Stimulated activated CD4-positive, alpha-beta T cell treated with anti-CD3 and anti-CD28 coated beads, Interleukin-4, amount 100 ng/mL, for 4 hours (primary cell): ENCODE measurements at places on chromosomes 1 and 21.

- no peak for DNase-seq
Observed at GRCh38 chr1:203628201-203629015, 1.8 kb downstream of the ATP2B4 start.

DNA sequence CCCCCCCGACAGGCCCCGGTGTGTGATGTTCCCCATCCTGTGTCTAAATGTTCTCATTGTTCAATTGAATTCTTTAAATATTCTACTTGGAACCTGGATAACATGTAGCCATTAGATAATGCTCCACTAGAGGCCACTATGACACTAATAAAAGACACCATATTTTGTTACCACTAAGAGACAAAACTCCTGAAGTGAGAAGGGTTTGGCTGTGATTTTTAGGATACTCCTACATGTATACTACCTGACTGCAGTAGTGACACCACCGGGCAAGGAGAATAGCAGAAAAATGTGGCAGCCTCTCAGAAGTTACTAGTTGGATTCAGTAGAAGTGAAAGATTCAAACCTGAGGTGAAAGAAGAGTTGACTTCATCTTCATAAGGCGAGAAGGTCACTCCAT, 36.0 kb downstream of the F5 start:
- DNase-seq: no peak

GRCh38 chr1:211566431-211567025, 12.4 kb downstream of the SLC30A1 start:
- no peak for DNase-seq

- DNase-seq: no peak
Observed at GRCh38 chr1:220680085-220680687, 10.0 kb upstream of the C1orf115 start.

DNA sequence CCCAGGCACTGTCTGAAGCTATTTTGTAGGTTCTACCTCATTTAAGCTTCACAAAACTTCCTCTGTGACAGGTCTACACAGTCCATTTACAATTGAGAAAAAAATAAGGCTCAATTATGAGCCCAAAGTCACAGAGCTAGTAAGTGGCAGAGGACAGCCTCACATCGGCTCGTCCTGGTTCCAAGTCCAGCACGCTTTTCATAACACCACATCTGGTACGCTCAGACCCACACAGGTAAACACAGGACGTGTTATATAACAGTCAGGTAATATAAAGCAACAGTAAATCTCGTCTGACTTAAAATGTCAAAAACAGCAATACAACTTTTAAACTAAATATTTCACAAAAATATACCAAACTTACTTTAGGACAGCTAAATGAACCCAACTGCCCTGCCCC, 13.1 kb downstream of the JAK1 start:
- DNase-seq: no peak

- DNase-seq: no peak
Observed at GRCh38 chr1:23803674-23804073, 3.1 kb upstream of the GALE start.

DNA sequence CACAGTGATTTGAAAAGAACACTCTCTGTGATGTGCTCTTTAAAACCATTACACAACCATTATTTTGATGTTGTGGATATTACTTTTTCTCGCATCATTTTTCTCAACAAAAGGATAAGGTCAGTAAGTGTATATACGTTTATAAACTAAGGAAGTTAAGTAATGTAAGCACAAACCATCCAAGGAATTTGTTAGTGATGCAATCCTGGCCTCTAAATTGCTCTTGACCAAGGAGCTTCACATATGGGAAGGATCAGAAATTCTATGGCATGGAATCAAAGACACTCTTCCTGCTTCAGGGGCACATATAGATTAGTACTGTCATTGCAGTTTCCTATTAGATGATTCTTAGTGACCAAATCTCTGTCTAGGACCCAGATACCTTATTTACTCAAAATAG, 3.6 kb upstream of the PPP2R5A start:
- DNase-seq: no peak

- no peak for DNase-seq
Observed at GRCh38 chr1:1117469-1117831, 1.6 kb upstream of the C1orf159 start.

GRCh38 chr1:9728451-9729295, 77.1 kb downstream of the PIK3CD start:
- DNase-seq: peak; percentile 43

DNA sequence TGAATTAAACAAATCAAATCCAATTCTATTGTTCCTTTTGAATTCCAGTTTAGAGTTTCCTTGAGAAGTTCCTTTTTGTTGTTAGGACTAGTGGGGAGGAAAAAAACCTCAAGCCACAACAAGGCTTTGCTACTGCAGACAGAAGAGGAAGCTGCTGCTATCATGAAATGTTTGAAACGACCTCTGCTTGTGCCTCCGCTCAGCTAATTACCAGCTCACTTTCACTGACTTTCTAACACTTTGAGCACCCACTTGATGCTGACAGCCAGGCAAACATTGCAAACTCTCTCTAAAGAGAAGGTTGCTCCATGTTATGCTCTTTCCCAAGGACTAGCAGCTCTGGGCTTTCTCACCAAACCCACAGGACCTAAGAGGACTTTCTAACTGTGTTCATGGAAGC, 203.9 kb upstream of the PROX1 start:
- DNase-seq: no peak

DNA sequence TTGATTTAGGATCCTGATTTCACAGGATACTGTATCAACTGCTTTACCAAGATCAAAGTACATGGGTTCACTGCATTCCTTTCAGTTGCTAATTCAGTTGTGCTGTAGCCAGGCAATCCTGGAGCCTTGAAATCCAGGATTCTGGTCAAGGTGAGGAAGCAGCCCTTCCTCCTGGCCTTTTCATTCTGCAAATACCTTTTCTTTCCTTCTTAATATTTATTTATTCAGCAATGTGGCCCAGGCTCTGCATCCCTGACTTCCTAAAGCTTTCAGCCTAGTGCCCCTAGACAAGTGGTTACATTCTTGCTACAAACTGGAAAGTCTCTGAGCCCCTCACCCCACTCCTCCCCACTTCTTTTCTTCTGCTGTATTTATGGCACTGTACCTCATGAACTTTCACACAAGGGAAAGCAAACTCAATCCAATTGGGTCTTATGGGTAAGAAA, 16.2 kb downstream of the LRRC8D start:
- DNase-seq: no peak

GRCh38 chr1:103461161-103462105, 64.1 kb upstream of the RNPC3 start:
- no peak for DNase-seq
